ENCODE measurements at places on chromosomes 3 and 15.

- no peaks in the 10 kb centered on the region for H3K4me1 ChIP-seq
- H3K27me3 ChIP-seq, result no peaks in the 10 kb centered on the region
- H3K4me3 ChIP-seq, result no peak overlapping the region
- H3K27ac ChIP-seq, result no peak overlapping the region
- DNase-seq, result no peak
- H3K36me3 ChIP-seq, result no peaks in the 10 kb centered on the region
Observed at GRCh38 chr3:69354948-69355347, 30.9 kb downstream of the FRMD4B start.

GRCh38 chr3:136343873-136344555 lies 93.9 kb downstream of the PCCB start:
- DNase-seq, result peak; percentile 70
- H3K4me3 ChIP-seq, result no peak overlapping the region
- H3K27me3 ChIP-seq, result no peaks in the 10 kb centered on the region
- no peaks in the 10 kb centered on the region for H3K36me3 ChIP-seq
- H3K4me1 ChIP-seq, result no peaks in the 10 kb centered on the region

DNA sequence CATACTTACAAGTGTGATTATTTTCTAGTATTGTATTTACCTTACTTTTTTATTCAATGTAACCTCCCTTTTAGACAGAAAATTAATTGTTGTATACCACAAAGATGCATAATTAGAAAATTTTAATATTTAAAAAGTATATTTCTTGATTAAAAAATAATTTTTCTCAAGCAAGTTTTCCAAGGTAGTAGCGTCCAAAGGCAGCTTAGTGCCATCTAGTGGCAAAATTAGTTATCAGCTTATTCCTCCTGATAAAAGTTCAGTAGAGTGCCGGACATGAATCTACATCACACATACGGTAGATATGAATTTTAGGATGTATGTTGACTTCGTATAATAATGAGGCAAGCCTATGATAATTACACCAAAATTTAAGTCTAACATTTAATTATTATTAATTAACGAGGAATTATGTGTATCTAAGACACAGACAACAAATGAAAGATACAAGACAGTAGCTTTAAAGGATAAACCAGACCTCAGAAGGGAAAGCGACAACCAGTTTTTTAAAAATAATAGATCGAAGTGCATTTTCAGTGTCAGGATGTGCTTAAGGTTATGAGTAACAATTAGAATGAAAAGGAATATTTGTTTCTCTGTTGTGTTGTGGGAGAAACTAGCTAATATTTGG lies 405.9 kb downstream of the ROBO1 start:
- H3K27ac ChIP-seq, result no peak overlapping the region
- H3K36me3 ChIP-seq, result no peaks in the 10 kb centered on the region
- H3K4me1 ChIP-seq, result no peaks in the 10 kb centered on the region
- DNase-seq, result no peak
- H3K4me3 ChIP-seq, result no peak overlapping the region

- H3K4me3 ChIP-seq, result no peak overlapping the region
- no peaks in the 10 kb centered on the region for H3K27me3 ChIP-seq
- no peaks in the 10 kb centered on the region for H3K4me1 ChIP-seq
- no peaks in the 10 kb centered on the region for H3K36me3 ChIP-seq
Observed at GRCh38 chr3:186843039-186843432, 526 bp downstream of the ADIPOQ start.

DNA sequence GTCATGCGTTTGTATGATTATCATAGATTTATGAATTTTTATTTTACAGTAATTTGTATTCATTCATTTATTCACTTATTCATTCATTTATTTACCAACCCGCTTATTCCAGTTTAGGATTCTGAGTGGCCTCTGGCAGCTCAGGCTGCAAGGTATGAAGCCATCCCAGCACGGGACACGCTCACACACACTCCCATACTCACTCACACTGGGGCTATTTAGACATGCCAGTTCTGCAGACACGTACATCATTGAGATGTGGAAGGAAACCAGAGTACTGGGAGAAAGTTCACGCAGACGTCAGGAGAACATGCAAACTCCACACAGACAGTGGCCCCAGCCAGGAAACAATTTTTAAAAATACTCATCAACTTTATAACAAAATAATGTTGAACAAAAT lies 5.1 kb downstream of the CDIN1 start:
- no peaks in the 10 kb centered on the region for H3K4me1 ChIP-seq
- DNase-seq, result no peak
- no peaks in the 10 kb centered on the region for H3K36me3 ChIP-seq

- no peaks in the 10 kb centered on the region for H3K36me3 ChIP-seq
- no peaks in the 10 kb centered on the region for H3K4me1 ChIP-seq
- H3K4me3 ChIP-seq, result no peak overlapping the region
- H3K27ac ChIP-seq, result no peak overlapping the region
- H3K27me3 ChIP-seq, result no peaks in the 10 kb centered on the region
Observed at GRCh38 chr3:108441071-108441507, 69.3 kb downstream of the MYH15 start.

Data from uterus (tissue), 4 donors.